ENCODE measurements at places on chromosomes 1 and 21.
A peak's percentile ranks its signal among the peaks of the same experiment; 100 is the strongest.

- no peak for DNase-seq
Observed at GRCh38 chr1:49694251-49694827, 329.4 kb downstream of the AGBL4 start.

DNA sequence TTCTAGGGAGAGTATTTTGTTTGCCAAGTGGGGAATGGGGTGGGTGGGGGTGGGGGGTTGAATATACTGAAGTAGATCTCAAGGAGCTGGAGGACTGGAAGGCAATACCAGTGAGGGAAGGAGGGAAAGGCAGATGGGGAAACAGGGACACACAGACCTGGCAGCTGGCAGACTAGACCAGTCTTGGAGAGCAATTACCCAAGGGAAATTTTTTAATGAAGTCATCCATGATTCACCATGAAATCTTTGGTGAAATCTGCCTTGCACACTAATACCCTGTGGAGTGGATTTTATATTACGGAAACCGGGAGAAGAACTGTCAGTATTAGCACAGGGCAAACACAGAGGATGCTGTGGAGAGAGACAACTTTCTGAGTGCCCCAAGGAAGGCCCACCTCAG lies 29.7 kb upstream of the MARK1 start:
- DNase-seq: no peak

DNA sequence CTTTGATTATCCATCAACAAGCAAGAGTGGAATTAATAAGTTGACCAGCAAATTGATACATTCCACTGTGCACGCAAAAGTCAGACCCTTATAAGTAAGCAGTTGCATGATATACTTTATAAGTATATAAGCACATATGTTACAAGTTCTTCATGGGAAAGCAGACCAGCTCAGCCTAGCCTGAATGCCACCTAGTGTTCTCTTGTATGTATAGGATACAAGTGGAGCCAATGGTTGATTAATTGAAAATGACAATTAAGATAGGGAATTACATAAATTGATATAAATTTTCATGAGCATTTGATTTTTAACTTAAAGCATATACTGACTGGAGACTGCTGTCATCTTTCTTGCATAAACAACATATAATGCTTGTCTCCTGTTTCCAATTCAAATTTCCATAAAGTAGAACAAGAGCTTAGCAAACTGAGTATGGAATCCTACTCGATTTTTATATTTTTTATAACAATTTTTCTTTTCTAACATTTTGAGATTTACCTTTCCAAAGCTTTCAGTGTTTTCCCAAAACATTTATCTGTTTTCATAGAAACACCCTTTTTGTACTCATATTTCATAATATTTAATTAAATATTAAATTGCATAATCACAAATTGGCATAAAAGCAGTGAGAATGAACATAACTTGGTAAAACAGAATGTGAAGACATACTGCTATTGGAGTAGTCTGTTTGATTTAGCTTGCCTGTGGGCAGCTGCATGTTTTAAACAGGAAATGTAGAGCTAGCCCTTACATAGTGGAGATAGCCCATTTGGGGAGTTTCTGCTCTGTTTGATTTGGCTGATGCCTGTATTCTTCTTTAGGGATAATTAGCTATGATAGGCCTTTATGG lies 62.8 kb downstream of the MAGI3 start:
- peak; percentile 7 for DNase-seq

DNA sequence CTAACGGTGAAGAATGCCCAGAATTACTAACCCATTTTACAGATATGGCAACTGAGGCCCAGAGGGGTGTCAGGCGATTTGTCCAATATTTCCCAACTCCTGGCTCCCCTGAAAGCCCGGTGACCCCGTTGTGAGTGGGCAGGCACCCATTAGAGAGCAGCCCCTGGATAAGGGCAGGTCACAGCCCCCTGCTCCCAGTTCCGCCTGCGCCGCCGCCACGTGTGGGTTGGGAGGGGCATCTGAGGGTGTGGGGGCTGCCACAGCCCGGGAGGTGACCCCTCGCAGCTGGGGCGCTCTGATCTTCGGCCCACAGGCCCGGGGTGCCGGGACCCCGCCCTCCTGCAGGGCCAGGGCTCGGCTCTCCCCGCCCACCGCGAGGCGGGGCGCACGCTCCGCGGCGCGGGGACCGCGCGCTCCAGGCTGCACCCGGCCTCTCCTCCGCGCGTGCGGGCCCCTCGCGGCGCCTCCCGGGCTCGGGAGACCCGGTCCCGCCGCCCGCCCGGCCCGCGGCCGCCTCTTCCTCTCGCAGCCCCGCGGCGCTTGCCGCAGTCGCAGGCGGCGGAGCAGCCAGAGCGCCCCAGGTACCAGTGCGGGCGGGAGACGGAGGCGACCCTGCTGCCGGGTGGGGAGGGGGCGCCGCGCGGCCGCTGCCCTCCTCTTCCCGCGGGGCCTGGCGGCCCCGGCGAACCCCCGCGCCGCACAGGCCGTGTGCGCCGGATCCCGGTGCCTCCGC lies at the start of gene HTR6:
Gene HTR6 (plus strand): TSS at position 423 of the 733 bp plus-strand sequence. CDS start 879 bp downstream, outside the sequence.
- peak; percentile 43 for DNase-seq

- no peak for DNase-seq
Observed at GRCh38 chr1:187471555-187471954, 642.8 kb downstream of the PLA2G4A start.

GRCh38 chr1:50603274-50604271 lies 180.3 kb upstream of the DMRTA2 start:
- peak; percentile 65 for DNase-seq

- no peak for DNase-seq
Observed at GRCh38 chr1:156025876-156026275, 5.1 kb upstream of the SSR2 start.

DNA sequence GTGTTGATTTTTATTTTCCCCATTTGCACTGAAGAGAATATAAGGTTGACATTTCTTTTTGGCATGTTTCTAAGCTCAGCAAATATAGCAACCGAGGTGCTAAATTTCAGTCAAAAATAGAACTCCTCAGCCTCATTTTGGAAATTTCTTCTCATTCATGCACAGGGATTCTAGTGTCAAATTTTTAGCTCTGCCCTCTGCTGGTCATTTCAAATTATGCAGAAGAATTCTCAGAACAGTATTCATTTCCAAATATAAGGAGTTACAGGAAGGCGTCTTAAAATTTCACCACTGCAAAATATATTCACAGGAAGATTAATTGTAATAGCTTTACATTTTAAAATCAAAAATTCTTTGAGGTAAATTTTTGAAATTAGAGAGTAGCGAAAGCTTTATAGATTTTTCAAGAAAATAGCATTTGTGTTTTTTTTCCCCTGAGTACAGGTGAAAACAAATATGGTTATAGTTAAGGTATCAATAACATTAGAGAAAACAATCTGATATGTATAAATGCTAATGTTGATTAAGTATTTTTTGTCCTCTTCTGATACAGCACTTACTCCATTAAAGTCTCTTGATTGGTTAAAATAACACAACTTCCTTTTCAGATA lies 57.9 kb downstream of the FMN2 start:
- DNase-seq: peak; percentile 10

DNA sequence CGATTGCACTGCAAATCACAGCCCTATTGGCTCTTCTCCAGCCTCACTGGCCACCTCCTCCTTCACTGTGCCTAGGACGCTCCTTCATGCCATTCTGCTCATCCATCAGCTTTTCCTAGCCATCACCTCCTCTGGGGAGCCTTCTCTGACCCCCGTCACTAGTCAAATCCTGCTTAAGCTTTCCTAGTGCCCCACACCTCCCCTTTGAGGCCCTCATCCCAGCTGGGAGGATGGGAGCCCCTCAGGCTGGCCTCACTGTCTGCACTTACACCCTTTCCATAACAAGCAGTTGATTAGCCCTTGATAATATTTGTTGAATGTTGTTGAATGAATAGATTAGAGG lies 50.7 kb downstream of the KLHDC7A start:
- no peak for DNase-seq

- DNase-seq: no peak
Observed at GRCh38 chr1:75127916-75128717, 6.1 kb upstream of the LHX8 start.

Data from urothelium cell line (cell line).